ENCODE measurements at places on chromosomes 1 and 21.

DNA sequence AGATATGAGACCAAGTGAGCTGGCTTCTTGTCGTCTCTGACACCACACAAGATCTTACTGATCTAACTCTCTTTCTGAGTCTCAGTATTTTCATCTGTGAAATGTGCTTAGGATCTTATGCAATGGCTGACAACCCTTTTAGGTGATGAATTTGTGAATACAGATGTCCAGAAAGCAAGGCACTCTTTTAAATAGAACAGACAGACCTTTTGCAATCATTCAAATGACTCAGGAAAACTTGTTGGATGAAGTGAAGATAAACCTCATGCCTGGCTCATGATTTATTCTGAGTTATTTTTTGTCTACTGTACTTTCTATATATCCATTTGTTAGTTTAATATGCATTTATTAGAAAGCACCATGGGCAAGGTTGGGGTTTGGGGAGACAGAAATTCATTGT is 411.3 kb downstream of the PTPRU start:
- no peak for DNase-seq

DNA sequence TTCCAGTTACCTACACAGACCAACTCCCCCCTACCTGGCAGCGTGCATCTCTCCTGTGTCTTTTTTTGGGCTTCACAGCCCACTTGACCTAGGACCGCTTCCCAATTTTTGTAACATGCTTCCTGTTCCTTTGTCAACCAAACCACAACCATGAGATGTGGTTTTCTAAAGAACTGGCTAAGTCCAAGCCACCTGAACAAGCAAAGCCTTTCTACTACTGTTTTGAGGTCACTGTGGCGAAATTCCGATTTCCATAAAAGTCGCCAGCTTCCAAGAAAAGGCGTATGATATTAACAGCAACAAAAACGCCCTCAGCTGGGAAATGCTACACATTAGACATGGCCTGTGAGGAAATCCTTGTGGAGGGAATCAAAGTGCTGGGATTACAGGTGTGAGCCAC is 12.7 kb upstream of the AK2 start:
- no peak for DNase-seq

- DNase-seq: no peak
Observed at GRCh38 chr21:16137106-16137505, 407.3 kb downstream of the USP25 start.

DNA sequence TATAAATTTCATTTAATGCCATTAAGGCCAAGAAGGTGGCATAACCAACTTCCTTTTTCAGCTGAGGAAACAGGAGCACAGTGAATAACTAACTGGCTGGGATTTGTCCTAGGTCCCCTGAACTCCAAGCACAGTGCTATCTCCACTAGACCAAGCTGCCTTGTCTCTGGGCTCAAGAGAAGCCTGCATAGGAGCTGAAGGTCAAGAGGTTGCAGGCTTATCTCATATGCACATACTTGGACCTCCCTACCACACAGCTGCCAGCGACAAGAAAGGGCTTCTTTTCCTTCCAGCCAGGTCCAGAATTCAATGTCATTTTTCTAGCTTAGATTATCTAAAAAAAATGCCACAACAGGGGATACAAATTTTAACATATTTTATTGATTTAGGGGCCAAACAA is 27.1 kb downstream of the AK2 start:
- no peak for DNase-seq

DNA sequence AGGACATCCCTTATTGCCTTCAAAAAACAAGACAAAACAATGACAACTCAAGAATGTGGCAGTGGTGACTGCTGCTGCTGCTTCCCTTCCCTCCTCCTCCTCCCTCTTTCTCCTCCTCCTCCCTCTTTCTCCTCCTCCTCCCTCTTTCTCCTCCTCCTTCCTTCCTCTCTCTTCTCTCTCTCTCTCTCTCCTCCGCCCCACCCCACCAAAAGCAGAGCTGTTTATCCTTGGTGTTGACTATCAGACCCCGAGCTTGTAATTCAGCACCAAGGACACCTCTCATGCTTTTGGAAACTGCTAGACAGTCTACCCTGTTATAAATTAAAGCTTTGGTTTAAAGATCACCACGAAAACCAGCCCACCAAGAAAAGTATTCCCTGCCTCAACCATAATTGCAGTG is 72.4 kb upstream of the IFNAR2 start:
- no peak for DNase-seq

GRCh38 chr1:219062161-219062560 is 111.5 kb upstream of the LYPLAL1 start:
- no peak for DNase-seq

DNA sequence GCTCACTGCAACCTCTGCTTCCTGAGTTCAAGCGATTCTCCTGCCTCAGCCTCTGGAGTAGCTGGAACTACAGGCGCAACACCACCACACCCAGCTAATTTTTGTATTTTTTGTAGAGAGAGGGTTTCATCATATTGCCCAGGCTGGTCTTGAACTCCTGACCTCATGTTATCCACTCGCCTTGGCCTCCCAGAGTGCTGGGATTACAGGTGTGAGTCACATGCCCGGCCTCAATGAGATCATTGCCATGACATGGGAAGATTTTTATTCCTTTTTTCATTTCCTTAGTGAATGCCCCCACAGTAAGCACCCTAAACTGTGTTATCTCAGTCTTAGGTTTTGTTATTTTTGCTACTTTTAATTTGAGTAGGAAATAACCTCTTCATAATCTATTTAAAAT is 977.9 kb downstream of the BRINP3 start:
- DNase-seq: no peak

GRCh38 chr1:145949219-145949618 is 8.6 kb downstream of the LIX1L start:
- DNase-seq: no peak

GRCh38 chr1:113887402-113888175 is at the start of gene BCL2L15:
Gene BCL2L15, minus strand, starts transcription at chr1:113887581. Its CDS starts 206 bp downstream, at chr1:113887375.
- no peak for DNase-seq

DNA sequence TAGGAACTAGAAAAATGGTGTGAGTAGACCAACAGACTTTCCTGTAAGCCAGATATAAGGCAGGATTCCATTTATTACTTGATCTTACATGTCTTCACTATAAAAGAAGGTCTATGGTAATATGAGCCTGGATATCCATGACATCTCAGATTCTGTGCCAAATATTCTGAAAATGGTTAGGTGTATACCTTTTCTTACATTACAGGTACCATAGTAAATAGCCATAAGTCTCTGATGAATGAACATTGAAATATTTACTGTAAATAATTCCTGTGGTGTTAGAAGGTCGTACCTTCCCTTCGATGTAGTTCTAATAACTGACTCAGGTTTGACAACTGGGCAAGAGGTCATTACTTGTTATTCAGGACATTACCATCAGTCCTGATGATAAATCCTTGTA is 657.9 kb downstream of the BRINP3 start:
- DNase-seq: no peak

- DNase-seq: no peak
Observed at GRCh38 chr1:183048087-183049085, 25.2 kb downstream of the LAMC1 start.

DNA sequence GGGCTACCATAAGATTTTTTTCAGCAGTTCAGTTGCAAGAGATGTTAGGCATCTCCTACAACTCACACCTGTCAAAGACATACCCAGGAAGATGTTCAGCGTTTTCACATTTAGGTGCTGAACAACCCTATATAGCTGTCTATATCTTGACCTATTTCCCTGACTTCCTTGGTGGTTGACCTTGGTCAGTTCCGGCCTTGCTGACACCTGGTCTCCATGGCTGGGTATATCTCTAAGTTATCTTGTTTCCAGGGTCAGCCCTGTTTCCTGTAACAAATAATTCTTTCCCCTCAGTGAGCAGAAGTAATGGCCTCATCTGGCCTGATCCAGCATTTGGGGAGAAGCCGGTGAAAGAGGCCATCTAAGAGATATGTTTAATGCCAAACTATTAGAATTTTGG is 2.4 kb upstream of the BTG2 start:
- DNase-seq: no peak

GRCh38 chr1:68590473-68590872 is 93.6 kb upstream of the DEPDC1 start:
- no peak for DNase-seq

GRCh38 chr1:85983316-85983715 is 173.3 kb downstream of the COL24A1 start:
- DNase-seq: no peak

GRCh38 chr1:160489513-160490261 is 33.4 kb downstream of the SLAMF6 start:
- no peak for DNase-seq

GRCh38 chr1:245154429-245155271 is at the start of gene KIF26B:
Gene KIF26B, plus strand, starts transcription at chr1:245154985. Its CDS starts 440 bp downstream, at chr1:245155425.
- DNase-seq: no peak

GRCh38 chr1:236457775-236458174 is 63.7 kb downstream of the EDARADD start:
- no peak for DNase-seq

GRCh38 chr1:36864823-36865601 is 169.3 kb downstream of the GRIK3 start:
- no peak for DNase-seq

DNA sequence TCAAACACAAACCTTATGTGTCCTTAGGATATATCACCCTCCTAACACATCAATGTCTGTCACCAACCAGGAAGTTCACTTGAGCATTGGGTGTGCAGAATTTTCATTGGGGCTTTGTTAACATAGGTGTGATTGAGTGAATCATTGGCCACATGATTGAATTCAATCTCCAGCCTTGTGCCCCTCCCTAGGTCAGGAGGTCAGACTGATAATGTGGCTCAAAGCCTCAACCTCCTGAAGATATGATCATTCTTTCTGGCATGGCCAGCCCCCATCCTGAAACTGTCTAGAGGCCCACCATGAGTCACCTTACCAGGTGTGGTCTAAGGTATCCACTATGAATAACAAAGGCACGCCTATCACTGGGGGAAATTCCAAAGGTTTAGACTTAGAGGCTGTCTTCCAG is 90.1 kb downstream of the PKN2 start:
- DNase-seq: no peak

DNA sequence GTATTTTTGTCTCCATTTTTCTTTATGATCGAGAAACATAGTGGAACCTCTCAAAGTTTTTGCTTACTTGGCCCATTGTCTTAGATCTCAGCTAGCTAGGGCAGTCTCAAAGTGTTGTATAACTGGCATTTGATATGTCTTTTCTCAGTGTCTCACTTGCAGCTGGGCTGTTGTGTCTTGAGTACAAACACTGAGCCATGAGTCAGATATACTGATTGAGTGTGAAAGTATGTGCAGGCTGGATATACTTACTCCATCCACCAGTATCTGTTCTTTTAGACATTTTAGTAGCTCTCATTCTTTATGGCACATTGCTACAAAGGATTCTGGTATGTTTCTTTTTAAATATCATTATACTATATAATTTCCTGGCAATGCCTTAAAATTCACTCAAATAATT is 14.3 kb upstream of the GPR52 start:
- no peak for DNase-seq

DNA sequence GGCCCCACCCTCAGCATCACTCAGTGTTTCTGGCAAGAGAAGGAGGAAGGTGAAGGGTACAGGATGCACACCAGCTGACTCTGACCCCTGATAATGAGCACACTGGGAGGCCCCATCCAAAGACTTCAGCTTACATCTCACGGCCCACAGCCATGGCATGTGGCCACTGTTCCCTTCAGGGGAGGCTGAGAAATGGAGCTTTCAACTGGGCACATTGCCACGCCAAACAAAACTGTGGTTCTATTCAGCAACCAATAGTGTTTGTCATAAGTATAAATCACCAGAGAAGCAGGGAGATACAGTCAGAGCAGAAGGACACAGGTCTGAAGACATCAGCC is 12.7 kb upstream of the TRAF3IP3 start:
- no peak for DNase-seq

DNA sequence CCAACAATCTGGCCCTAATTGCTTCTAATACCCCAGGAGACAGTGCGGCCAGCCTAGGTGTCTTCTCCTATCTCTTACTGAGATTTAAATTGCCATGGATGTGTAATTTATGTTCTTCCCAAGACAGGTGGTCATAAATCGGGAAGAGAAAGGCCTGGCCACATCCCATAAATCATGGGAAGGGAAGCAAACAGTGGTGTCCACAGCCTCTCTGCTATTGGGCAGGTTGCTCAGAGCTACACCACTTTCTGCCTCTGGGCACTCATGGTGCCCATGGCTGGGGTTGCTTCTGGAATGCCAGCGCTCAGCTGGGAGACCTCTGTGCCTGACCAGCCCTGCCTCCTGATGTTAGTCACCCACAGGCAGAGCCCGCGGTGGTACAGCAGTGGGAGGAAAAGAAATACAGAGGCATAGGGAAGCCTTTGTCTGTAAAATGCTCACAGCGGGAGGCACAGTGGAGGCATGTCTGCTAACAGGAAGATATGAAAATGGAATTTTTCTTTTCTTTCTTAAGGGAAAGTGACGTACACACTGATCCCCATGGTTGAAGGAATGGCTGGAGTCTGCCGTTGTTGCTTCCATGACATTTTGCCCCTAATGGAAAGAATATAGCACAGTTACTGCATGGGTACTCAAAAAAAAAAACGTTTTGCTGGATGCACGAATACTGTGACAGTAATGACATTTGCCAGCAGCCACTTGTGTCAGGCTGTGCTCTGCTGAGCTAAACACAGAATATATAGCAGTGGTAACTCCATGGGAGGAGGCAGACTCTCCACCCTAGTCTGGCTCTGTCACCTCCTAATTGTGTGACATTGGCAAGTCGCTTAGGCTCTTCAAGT is 21.9 kb downstream of the MTARC1 start:
- DNase-seq: no peak

DNA sequence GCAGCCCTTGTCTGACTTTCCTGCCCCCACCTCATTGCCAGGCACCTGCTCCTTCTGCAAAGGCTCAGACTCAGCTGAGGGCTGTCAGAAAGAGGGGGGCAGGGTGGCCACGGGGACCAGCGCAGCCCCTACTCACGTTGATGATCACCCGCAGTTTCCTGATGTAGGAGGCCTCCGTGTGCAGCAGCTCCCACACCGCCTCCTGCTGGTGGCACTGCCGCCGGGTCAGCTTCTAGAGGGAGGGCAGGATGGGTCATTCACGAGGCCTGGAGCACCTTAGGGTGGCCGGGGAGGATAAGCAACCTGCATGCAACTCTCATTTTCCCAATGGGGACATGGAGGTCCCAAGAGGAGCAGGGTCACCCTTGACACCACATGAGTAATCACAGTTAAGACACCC is 6.4 kb upstream of the TNFRSF25 start:
- DNase-seq: no peak

DNA sequence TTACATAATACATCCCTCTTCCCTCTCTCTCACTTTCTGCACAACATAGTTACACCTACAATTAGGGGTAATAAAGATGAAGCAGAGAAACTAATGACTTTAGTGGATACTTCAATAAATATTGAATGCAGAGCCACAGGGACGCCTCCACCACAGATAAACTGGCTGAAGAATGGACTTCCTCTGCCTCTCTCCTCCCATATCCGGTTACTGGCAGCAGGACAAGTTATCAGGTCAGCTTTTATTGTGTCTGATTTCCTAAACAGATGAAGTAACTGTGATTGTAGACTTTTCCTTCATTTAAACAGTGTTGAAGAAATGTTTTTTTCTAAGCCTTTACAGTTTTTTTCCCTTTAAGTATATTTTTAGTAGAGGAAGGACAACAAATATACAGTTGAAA is 281.6 kb downstream of the TPR start:
- no peak for DNase-seq
